ENCODE measurements at places on chromosomes 3 and 15.

DNA sequence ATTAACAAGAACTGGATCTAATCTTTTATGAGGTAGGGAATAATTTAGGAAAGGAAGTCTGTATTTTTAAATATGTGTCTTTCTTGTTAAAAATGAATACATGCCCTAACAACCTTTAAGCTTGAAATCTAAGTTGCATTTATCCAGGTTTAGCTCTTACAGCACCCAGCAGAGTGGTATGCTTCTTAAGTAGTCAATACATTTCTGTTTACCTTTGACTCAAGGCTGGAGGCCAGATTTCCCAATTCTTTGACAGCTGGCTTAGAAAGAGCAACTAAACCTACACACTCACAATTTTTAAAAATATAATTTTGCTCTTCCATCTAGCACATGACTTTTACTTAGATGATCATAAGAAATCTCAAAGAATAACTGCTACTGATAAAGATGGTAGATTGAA is 148.9 kb downstream of the DPH6 start:
- DNase-seq, result no peak

DNA sequence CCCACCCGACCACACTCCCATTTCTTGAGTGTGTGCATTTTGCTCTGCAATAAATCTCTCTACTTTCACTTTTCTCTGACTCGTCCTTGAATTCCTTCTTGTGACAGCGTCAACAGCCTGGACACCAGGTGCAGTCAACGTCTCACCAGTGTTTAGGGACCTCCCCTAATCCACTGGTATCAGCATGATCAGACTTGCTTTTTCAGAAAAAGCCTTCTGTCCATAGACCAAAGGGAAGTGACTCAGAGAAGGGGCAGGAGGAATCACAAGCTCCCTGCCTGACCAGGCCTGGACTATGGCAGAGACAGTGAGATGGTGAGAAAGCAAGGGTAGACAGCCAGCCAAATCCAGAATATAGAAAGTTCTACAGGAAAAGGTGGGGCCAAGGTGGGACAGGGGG is 15.5 kb downstream of the CCR5 start:
- no peak for DNase-seq

GRCh38 chr3:127222664-127223063 is 29.7 kb downstream of the PRR23E start:
- no peak for DNase-seq

DNA sequence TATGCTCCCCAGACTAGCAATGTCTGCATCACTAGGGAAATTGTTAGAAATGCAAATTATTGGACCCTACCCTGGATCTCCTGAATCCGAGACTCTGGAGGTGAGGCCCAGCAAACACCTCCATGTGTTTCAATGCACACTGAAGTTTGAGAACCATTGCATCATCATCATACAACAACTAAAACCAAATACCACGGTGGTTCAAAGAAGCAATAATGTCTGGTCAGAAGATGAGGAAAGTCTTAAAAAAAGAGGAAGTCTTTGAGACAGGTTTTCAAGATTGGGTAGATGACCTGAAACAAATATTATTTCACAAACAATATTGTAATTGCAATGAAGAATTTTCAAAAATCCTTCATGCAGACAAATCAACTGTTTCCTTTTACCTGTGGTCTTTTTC is 60.3 kb upstream of the TRA2B start:
- DNase-seq, result no peak

DNA sequence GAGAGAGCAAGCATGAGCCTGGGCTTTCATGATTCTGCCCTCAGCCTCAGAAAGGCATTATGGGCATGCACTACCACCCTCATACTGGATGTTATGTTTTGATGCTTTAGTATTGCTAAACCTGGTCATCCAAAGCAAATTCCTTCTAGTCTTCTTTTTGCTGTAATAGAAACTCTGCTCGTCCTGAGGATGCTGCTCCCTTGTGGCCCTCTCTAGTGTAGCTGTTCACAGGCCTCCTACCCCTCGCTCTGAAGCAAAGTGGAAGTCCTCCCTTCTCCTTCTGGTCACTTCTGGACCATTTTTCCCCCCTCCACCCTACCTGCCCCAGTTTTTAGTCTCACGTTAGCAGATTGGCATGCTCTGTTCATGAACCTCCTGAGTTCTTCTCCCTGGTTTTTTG is 22.9 kb upstream of the CCNL1 start:
- no peak for DNase-seq

DNA sequence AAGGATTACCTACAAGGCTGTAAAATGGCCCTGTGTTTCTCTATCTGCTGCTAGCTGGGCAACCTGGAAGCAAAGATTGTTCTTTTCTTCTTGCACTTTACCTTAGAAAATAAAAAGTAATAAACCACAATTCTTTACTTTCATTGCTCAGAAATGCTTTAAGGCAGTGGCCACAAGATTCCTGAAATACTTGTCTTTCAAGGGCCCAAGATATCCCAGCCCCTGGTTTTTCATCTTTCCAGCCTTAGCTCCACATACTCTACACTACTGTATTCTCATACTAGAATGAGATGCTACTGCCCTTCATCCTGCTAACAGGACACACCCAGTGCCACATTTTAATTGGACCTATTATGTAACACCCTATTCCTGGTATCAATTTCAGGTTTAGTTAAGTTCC is 78.9 kb downstream of the GTF2E1 start:
- DNase-seq, result no peak

DNA sequence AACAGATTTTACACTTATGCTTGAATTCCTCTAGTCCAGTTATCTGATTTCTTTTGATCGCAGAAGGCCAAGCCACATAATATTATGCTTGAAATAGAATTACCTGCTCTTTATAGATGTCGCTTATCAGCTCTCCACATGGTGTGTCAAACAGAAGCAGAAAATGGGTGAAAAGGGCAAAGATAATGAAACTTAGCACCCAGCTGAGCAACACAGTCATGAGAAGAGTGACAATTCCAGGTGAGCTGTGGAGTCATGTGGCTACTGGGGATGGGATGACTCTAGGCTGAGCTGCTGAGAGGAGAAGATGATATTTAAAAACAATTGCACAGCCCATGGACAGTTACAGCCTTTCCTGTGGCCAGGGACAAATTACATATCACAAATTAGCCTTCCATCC is 398.7 kb upstream of the PDZRN3 start:
- DNase-seq, result no peak

- no peak for DNase-seq
These were observed 19.3 kb downstream of the CCDC12 start for GRCh38 chr3:46957092-46957820.

DNA sequence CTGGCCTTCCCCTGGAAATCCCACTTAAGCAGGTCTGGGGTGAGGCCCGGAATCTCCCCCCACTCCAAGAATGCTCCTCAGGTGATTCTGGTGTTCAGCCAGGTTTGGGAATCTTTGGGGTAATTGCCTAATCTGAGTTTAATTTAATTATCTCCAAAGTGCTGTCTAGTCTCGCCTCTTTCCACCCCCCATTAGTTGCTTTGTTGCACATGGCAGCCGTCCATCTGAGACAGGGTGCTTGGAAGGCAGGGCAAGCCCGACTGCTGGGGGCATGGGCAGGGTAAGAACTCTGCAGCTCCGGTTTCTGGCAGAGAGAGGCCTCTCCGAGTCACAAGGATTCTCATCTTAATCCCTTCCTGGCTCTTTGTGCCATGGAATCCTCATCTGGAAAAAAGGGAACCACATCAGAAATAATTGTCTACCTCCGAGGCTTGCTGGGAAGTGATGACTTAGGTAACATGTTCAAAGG is 15.0 kb downstream of the IL17RD start:
- DNase-seq, result no peak

GRCh38 chr3:14775563-14775962 is 43.2 kb upstream of the FGD5 start:
- no peak for DNase-seq

- DNase-seq, result no peak
These were observed 183.7 kb downstream of the CFAP20DC start for GRCh38 chr3:58866079-58866478.

GRCh38 chr3:99896482-99896881 is 78.8 kb downstream of the CMSS1 start:
- DNase-seq, result no peak

DNA sequence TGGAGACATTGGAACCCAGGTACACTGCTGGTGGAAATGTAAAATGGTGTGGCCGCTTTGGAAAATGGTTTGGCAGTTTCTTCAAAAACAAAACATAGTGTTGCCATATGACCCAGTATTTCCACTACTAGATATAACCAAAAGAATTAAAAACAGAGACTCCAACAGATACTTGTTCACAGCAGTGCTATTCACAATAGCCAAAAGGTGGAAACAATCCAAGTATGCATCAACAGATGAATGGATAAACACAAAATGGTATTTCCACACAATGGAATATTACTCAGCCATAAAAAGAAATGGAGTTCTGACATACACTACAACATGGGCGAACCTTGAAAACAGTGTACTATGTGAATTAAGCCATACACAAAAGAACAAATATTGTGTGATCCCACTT is 59.4 kb upstream of the TIMP4 start:
- no peak for DNase-seq

- no peak for DNase-seq
These were observed 15.7 kb upstream of the ARPIN start for GRCh38 chr15:89928421-89928820.

GRCh38 chr3:194001-194400 is 2.6 kb upstream of the CHL1 start:
- no peak for DNase-seq

GRCh38 chr3:8200996-8201395 is 300.6 kb upstream of the LMCD1 start:
- DNase-seq, result no peak

- no peak for DNase-seq
These were observed 36.1 kb downstream of the EXD1 start for GRCh38 chr15:41194444-41194843.

GRCh38 chr3:124841517-124841916 is 45.6 kb downstream of the ITGB5 start:
- no peak for DNase-seq

DNA sequence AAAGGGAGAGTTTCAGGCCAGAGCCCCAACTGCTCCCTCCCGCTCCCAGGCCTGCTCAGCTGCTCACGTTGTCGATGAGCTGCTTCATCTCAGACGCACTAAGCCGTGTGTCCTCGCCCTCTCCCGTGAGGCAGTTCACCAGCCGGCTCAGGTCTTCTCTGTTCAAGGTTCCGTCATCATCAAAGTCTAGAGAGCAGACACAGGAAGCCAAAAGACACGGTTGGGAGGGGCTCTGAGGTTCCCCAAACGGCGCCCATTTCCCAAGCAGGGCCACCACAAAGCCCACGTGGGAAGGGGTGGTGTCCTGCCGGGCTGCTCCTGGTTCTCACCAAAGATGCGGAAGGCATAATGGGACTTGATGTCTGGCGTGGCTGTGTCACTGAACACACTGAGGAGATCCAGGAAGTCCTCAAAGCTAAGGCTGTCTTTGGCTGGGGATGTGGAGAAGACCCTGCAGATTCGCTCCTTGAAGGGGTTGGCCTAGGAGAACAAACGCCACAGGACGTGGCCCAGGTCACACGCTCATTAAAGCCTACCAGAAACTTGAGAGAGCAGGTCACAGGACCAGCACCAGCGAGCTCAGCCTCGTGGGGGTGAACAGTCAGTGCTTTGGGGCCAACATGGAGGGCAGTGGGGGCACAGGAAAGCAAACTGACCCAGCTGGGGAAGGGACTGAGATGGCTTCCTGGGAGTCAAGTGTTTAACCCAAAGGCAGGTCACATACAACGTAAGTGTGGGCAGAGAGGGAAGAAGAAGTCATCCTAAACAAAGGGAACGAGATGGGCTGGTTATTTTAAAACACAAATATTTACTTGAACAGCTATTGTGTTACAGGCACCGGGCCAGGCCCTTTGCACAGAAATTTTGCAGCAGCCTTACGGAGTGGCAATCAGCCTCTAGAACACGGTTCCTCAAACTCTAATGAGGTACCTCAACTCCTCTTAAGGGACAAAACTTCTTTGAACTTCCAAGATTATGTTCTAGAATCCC is 2.4 kb downstream of the CIB1 start:
- DNase-seq, result peak; percentile 58

GRCh38 chr3:17625133-17625532 is 117.3 kb downstream of the TBC1D5 start:
- no peak for DNase-seq

GRCh38 chr15:49370782-49371181 is 52.3 kb upstream of the FGF7 start:
- DNase-seq, result no peak

- DNase-seq, result no peak
These were observed 15.8 kb downstream of the NPTN start for GRCh38 chr15:73617301-73617831.

GRCh38 chr3:64387688-64388087 is 162.4 kb upstream of the PRICKLE2 start:
- no peak for DNase-seq

DNA sequence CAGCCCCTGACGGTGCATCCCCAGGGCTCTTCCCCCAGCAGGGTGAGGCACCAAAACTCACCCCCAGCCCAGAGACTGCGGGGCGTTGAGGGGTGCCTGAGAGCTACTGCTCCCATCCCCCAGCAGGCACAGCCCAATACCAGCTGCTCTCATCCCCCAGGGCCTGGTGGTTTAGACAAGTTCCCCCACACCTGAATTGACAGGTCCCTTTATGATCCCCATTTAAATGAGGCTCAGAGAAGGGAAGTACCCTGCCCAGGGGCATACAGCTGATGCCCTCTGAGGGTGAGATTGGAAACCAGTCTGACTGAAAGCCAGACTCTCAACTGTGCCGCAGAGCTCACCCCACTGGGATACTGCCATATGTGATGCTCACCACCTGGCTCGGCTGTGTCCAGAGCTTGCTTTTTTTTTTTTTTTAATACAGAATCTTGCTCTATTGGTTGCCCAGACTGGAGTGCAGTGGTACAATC is 20.1 kb downstream of the DUSP7 start:
- no peak for DNase-seq

GRCh38 chr3:195133013-195133412 is 137.9 kb downstream of the XXYLT1 start:
- DNase-seq, result no peak

GRCh38 chr3:125042725-125043406 is 12.9 kb downstream of the HEG1 start:
- no peak for DNase-seq

GRCh38 chr15:23687143-23687470 is at the start of gene NDN:
Gene NDN, minus strand, starts transcription at chr15:23687305. Its CDS starts 88 bp downstream, at chr15:23687217.
- DNase-seq, result no peak

DNA sequence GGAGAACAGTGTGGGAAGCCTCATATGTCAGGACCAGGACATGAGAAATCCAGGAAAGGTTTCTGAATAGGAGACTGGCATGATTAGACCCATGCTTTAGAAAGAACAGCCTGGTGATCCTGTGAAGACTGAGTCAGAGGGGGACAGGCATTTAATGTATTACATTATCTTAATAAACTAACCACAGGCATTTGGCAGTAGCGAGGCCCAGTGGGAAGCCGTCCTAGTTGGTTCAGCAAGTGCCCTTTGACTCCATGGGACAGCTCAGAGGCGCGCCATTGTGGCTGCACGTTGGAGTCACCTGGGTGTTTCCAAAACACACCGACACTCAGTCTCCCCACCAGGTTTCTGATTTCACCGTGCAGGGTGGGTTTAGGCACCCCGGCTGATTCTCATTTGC is 90.5 kb upstream of the DGKG start:
- no peak for DNase-seq
